Activated naive CD4-positive, alpha-beta T cell treated with Interleukin-2 at 50 U/mL for 16 hours (primary cell): ENCODE measurements at places on chromosomes 12 and 14.
A peak's percentile ranks its signal among the peaks of the same experiment; 100 is the strongest.

DNA sequence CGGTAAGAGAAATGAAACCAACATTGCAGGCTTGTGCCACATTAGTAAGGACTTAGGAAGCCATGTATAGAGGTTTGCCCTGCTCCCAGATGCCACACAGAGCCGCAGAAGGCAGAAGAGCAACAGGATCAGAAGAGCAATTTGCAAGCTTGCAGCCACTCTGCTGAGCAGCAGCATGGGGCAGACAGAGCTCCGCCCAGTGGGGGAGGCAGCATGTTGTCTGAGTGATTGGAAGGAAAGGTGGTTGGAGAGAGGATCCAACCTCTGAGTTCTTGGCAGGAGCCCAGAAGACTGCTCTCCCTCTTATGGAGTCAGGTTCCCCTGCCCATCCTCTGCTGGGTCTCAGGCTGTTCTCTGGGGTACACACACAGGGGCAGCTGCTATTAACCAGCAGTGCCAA is 2.3 kb upstream of the KRT6A start:
- DNase-seq = no peak

- DNase-seq = no peak
Observed at GRCh38 chr14:25843481-25844470, 754.1 kb downstream of the NOVA1 start.

DNA sequence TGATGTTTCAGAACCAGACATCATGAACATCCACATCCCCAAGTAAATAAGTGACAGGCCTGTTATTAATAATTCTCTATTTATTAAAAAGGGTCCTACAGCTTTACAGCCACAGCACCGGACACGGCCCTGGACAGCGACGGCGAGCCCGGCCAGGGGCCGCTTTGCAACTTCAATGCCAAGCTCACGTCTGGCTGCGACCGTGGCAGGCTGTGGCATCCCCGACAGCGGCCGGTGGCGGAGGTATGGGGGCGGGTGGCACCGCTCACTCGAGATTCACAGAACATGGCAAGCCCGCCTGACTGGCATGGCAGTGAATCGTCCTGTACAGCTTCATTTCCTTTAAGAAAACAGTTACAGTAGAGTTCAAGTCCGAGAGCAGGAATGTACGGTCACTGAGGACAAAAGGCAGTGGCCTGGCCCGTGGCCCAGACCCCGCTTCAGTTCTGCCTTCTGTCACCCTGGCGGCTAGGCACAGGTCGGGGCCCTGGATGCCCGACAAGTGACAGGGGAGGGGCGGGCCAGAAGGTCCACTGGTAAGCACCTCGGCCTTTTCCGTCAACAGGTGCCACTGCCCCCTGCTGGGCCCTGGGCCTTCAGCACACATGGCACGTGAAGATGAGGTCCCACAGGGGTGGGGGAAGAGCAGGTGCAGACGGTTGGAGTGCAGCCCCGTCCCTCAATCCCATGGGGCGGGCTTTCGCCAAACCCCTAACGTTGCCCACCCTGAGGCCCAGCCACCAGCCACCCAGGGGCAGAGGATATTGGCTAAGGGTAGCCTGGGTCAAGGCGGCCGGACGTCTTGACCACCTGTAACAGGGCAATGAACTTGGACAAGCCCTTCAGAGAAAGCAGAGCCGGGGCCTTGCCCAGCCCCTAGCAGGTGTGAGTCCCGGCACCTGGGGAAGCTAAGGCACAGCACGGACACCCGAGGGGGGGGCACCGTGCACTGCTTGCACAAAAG is 30.3 kb downstream of the HIP1R start:
- no peak for DNase-seq

DNA sequence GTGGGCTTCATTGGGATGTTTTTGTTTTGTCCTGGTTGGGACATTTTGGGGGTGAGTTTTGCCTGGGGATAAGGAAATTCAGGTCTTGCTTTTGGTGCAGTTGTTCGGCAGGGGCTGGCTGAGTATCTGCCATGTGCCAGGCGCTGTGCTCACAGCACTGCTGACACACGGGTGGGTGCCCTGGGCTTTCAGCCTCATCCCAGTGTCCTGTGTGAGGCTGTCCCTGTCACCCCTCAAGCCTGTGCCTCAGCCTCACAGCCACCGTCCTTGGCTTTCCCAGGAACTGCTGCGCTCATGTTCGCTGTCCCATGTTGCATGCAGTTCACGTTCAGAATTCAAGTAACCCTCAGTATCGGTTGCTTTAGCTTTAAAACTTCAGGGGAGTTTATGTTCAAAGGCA is 24.9 kb downstream of the XRCC3 start:
- no peak for DNase-seq

DNA sequence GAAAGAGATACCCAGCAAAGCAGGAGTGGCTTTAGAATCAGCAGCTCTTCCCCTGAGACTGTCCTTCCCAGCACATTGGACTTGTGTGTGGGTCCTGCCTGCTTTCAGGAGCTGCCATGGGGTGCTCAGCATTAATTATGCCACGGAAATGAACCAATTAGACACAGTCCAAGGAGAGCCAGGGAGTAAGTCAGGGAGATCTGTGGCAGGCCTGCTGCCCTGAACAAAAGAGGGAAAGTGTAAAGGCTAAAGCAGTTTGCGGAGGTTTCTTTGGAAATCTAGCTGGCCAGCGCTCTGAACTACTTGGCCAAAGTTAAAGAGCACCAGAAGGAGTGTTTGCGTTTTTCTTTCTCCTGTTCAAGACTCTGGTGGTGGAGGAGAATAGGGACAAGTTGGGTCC is 65.7 kb upstream of the SRSF5 start:
- no peak for DNase-seq

DNA sequence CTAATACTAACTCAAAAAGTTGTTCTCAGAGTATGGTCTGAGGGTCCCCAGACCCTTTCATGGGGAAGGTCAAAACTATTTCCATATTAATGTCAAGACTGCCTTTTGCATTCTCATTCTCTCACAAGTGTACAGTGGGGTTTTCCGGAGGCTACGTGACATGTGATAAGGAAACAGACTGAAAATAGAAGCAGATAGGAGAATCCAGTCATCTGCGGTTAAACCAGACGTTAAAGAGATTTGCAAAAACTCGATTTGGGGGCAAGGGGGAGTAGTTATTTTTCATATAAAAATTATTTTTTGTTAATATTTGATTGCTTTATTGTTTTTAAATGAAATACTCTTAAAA is 1.0 kb upstream of the NAP1L1 start:
- DNase-seq = peak; percentile 45
